ENCODE measurements at places on chromosomes 4 and X. TPM values are rescaled to one million over a fixed set of nuclear protein-coding genes. Genes with fewer than 3 reads are reported as not detected.

Gene KIAA1210
- polyA plus RNA-seq, result not detected

Gene SRPX2
- polyA plus RNA-seq, result 3.9 TPM

Gene ARHGAP36
- polyA plus RNA-seq, result not detected

Gene CT45A10
- polyA plus RNA-seq, result not detected

Gene BMPR1B
- 7.3 TPM for polyA plus RNA-seq

Gene TEX11
- polyA plus RNA-seq, result not detected

Gene ARMCX4
- 2.0 TPM for polyA plus RNA-seq

Gene ERVMER34-1
- polyA plus RNA-seq, result 0.47 TPM

Gene GLRA3
- polyA plus RNA-seq, result not detected

Gene XKRX
- polyA plus RNA-seq, result 0.16 TPM

Gene GSX2
- polyA plus RNA-seq, result not detected

DNA sequence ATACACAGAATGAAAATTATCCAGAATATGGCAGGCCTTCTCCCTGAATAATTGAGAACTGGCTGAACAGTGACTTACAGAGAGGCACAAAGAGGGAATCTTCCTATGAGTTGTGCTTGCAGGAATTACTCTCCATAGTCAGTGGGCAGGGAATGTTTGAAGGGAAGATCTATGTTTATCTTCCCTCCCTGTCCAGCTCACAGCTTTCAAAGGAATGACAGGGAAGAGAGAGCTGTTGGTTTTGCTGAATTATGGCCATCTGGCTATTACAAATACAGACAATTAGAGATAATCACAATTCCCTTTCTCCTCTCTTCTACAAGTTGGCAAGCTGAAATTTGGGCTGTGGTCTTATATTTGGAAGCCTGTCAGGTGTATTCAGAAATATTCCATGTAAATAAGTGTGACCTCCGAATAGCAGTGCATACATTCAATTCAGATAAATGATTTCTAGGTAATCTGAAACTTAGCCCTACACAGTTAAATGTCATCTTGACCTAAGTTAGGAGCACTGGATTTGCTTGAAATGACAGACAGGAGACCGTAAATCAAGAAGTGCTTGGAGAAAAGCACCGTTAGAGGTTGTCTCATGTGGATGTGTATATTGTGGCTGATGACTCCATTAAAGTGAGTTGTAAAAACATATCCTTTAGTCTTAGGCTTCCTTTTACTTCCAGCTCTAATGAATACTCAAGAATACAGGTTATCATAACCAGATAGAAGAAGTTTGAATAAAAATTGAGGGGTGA, 136.8 kb downstream of the C4orf33 start:
- no peak for DNase-seq

DNA sequence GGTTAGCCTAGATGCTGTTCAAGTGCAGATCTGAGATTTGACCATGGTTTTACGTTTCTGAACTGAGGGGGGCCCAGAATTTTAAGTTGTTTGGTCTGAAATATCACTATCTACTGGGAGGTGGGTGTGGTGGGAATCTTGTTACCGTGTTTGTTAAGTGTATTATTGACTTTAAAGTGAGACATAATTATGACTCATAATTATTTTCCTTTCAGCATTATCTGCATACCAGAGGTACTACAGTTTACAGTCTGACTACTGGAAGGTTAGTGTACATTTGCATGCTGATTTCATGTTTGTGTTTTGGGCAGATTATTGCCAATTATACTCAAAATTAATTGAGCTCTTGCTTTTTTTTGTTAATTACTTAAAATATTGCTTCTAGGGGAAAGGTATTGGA, 101.5 kb downstream of the KDM6A start:
- peak; percentile 25 for DNase-seq

DNA sequence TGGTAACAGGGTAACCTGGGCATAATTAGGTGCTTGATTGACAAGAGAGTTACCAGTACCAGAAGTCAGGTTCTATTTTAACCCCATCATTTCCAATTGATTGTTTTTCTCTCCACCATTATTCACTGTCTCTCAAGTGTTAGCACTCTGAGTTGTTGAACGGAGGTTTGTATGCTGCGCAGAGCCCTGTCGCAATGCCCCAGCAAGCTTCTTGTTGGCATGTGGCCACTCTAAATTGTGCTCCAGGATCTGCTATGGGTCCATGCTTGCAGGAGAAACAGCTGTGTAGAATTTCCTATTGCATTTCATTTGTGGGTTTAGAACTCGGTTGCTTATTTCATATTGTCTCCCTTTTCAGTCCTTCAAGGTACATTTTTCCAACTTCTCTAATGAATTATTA, 98.2 kb downstream of the KLHL8 start:
- DNase-seq, result no peak

DNA sequence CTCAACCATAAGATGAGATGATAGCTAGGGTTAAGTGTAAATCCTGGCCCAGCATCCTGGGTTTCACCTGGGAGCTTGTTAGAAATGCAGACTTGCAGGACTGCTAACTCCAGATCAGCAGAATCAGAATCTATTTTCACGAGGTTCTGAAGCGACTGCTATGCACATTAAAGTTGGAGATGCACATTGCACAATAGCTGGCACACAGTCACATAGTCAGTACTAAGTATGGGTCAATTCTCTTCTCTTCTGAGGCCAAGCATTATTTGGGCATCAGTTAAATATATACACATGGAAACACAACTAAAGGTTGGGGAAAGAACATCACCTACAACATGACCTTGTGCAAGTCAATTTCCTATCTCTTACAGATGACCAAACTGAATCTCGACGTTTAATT, 155.1 kb upstream of the FGF13 start:
- no peak for DNase-seq

DNA sequence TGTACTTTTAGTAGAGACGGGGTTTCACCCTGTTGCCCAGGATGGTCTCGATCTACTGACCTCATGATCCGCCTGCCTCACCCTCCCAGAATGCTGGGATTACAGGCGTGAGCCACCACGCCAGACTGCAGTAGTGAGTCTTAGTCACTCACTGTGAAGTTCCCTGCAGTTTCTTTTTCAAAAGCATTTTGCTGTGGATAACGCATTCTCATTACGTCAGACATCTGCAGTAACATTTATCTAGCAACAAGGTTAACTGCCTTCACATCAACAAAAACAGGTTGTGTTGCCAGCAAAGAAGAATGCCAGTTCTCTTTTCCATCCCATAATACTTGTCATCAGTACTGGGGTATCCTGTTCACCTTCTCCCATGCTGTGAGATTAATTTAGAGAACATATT, 164.6 kb downstream of the DHRSX start:
- no peak for DNase-seq

- no peak for DNase-seq
Measured at GRCh38 chr4:151940926-151941617, 180.3 kb upstream of the GATB start.

- DNase-seq, result no peak
Measured at GRCh38 chr4:140870427-140870826, 114.2 kb upstream of the TBC1D9 start.

GRCh38 chr4:42925921-42926320, 33.4 kb downstream of the GRXCR1 start:
- DNase-seq, result no peak

DNA sequence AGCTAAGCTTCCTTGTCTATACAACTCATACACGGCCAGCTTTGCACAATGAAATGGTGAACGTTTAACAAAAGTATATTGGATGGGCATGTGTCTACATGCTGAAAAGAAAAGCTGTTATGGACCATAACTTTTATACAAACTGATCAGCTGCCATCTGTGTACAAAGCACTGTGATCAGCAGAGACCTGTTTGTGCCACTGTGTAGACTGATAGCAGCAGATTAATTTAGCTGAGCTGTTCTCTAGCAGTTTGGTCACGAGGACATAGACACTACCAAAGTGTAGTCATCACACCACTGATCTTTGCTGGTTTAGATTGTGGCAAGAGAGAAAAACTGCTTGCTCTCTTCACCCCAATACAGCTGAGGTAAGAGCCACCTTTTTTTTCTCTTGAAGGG, 124.5 kb downstream of the RAPGEF2 start:
- DNase-seq, result no peak

DNA sequence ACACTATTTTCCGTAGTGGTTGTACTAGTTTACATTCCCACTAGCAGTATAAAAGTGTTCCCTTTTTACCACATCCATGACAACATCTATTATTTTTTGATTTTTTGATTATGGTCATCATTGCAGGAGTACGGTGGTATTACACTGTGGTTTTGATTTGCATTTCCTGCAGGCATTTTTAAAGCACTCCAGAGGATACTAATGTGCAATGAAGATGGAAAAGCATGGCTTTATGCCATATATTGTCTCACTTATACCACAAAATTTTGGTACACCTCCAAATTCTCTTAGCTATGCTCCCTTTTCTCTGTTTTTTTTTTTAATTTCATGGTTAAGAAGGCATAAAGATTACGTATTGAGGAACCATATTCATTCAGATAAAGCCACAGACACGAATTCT, 35.1 kb upstream of the NPY2R start:
- no peak for DNase-seq

DNA sequence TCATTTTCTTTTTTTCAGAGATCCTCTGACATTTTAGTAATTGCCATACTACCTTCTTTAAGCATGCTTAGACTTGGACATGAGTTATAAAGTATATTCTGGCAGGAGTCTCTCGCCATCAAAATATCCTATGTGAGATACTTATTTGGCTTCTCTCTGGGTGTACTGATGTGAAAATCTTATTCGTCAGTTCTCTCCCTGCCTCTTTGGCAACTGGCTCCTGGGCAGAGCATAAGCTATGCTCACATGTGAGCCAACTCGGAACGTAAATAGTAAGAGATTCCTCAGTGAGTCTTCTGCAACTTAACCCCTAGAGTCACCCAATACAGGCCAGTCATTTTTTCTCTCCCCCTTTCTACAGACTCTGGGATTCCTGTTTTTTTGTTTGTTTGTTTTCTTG, 91.6 kb downstream of the MAGEB17 start:
- no peak for DNase-seq

GRCh38 chr4:150230561-150230960, 152.3 kb downstream of the DCLK2 start:
- DNase-seq, result no peak

DNA sequence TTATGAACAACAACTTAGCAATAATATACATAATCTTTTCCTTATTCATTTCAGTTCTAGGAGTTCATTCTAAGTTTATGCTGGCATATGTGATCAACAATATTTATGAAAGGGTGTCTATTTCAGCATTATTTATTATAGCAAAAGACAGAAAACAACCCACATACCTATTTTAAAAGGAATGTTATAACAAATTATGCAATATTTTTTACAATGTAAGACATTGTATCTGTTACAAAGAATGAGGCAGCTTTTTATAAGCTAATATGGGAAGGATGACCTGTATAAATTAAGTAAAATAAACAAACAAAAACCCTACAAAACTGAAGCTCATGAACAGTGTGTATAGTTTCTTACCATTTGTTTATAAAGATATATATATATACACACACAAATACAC, 42.7 kb downstream of the AGTR2 start:
- DNase-seq, result no peak

DNA sequence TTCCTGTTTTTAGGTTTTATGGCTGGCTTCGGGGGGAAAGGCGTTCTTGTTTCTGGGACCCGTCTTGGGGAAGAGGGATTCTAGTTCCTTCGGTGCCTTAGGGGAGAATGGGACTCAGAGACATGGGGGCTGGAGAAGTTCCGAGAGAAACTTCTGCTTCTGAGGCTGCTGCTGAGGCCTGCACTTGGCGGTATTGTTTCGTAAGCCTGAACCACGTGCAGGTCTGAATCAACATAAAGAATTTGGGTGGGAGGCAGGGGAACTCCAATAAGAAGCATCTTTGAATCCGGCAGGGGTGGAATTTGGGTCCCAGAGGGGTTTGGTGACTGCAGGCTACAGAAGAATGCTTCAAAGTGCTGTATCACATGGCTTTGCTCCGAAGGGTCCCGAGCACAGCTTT, 15.1 kb downstream of the XG start:
- DNase-seq, result no peak

DNA sequence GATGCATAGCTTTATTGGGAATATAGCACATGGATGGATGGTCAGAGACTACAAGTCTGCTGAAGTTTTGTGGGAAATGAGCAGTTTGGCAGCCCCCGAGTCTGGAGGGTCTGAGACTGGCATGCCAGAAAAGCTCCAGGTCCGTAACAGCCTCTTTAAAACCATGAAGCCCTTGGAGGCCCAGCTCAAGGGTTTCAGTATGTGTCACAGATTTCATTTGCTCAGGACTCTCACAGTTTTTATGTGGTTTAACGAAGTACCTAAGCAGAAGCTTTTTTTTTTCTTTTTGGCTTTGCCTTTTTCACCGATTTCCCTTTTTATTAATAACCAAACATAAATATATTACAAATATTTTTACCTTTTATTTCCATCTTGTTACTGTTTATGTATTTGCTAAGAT, 30.6 kb upstream of the TMEM184C start:
- no peak for DNase-seq

- DNase-seq, result no peak
Measured at GRCh38 chr4:80462621-80463091, 127.1 kb downstream of the CFAP299 start.
